K562 (cell line): ENCODE measurements at places on chromosomes 7 and 10. TPM values are rescaled to one million over a fixed set of nuclear protein-coding genes. Genes with fewer than 3 reads are reported as not detected.
A peak's percentile ranks its signal among the peaks of the same experiment; 100 is the strongest.

GRCh38 chr7:98617051-98617959 lies at the start of gene NPTX2:
Gene NPTX2, plus strand, starts transcription at chr7:98617285. Its CDS starts 177 bp downstream, at chr7:98617462.
- no peak for DNase-seq

- DNase-seq, result no peak
Observed at GRCh38 chr7:70693321-70693685, 438.6 kb upstream of the GALNT17 start.

GRCh38 chr10:127440371-127440770 lies 108.7 kb upstream of the NPS start:
- no peak for DNase-seq

DNA sequence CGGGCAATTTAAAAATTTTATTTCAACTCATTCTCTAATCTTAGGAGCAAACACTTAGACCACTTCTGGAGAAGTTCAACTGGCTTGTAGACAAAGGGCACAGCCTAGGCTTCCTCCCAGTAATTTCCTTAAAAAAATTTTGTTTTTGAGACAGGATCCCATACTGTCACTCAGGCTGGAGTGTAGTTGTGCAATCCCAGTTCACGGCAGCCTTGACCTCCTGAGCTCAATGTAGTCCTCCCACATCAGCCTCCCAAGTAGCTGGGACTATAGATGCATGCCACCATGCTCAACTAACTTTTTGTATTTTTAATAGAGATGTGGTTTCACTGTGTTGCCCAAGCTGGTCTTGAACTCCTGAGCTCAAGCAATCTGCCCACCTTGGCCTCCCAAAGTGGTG lies 38.4 kb downstream of the BAMBI start:
- DNase-seq, result no peak

- DNase-seq, result no peak
Observed at GRCh38 chr10:79230328-79230830, 116.9 kb upstream of the PPIF start.

DNA sequence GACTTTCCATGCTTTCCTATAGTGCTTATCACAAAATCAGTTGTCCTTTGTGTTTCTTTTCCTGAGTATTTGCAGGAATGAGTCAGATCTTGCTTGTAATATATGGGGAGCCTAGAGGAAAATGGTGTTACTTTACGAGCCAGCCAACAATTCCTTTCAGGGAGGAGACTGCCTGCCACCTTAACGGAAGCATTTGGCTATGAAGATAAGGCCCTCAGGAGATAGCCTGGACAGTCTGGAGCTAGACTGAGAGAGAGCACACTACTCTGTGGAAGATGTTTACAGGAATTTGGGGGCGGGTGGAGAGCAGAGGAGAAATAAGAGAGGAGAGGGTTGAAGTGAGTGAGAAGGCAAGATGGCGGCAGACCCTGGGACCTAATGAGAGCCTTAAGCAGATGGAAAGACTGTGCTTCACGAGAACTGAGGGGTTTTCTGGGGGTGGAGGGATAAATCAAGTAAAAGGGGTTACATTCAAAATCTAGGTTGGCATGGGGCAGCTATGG lies 126.3 kb downstream of the SNX10 start:
- peak; percentile 53 for DNase-seq

DNA sequence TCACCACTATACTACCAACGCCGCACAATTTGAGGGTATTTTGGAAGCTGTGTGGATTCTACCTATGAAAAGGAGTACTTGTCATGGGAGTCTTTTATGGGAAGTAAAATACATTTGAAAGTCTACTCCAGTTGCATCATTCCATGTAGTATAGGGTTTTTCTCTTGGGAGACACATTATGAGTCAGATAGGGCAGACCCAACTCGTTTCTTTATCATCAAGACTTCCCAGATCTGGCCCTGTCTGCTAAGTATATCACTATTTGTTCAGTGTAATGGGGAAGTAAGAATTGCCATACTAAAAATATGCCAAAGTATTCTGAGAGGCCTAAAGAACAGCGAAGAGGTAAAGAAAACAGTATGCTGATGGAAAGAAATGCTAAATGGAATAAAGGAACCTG lies 144.2 kb downstream of the SPAG6 start:
- DNase-seq, result no peak

DNA sequence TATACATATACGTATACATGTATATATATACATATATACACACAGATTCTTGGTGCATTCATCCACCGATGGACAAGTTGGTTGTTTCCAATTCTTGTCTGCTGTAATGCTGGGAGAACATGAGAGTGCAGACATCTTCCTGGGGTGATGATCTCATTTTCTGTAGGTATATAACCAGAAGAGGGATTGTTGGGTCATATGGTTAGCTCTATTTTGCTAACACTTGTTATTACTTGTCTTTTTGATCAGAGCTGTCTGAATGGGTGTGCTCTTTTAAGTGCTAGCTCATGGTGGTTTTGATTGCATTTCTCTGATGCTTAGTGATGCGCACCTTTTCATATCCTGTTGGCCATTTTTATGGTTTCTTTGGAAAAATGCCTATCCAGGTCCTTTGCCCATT lies 106.4 kb downstream of the TAX1BP1 start:
- no peak for DNase-seq

DNA sequence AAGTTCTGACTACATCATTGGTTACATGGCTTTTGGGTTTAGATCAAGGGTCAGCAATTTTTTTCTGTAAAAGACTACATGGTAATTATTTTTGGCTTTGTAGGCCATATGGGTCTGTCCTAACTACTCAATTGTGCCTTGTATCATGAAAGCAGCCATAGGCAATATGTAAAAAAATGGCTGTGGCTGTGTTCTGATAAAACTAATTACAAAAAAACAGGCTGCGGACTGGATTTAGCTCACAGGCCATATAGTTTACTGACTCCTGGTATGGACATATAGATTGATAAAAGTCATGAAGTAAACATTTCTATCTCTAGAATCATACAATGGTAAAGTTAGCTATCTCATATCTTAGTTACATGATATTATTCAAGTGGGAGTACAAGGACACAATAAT lies 375.4 kb downstream of the THSD7A start:
- DNase-seq, result no peak

DNA sequence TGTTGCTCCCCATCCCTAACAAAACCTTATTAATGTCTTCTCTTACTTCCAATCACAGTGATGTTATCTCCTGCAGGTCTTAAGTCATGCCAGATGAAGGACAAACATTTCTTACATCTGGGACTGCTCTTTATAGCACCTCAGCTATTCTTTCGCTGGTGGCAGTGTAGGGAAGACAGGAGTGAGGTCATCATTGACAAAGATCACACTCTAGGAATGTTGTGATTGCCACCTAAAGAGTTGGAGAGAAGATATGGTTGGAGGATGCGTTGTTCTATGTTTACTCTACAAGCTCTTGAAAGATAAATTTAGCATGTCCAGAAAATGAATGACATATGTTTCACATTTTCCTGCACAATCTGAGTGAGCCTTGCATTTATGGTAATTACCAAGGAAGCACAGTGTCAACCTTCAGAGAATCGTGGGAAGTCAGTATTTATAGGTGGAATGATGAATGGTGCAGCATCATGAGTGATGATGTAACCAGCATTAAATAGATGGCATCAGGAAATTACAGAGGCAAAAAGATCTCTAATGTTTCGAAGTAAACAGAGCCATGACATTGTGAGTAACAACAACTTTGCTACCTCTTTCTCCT lies 188.1 kb upstream of the STEAP1 start:
- DNase-seq, result no peak

DNA sequence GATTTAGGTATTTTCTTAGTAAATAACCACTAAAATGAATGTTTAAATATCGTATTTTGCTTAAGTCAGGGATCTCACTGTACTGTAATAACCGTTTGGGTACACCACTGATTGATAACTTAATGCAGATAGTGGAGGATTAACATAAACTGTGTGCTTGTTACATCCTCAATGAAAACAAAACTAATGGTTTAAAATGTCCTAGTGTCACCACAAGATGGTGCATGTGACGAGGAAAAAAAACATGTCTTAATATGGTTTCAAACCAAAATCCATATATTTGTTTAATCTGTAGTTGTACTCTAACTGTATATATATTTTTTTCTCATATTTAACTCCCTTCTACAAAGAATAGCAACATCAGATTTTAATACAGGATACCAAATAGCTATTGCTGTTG lies 19.2 kb downstream of the ARMC10 start:
- DNase-seq, result no peak

- DNase-seq, result no peak
Observed at GRCh38 chr10:96401036-96401435, 42.2 kb upstream of the OPALIN start.

DNA sequence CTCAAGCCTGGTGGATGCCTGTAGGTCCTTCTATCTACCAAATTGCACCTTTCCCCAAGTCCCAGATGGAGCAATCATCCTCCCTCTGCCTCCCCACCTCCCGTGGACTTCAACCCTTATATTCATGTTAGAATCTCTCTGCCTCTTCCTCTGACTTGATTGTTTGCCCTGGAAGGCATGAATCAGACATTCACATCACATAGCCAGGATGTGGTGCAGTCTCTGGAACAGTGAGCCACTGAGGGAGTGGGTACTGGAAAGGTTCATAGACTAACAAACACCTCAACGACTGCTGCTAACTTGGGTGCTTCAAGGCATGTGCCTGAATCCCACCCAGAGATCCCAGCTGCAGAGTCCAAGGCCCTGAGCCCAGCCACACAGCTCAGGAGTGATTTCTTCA lies 494.0 kb downstream of the TNS3 start:
- no peak for DNase-seq

The C10orf105 gene
- 0.04 and 0.11 TPM in 2 replicates for polyA plus RNA-seq

The CLDN4 gene
- polyA plus RNA-seq, result 0.05 and 0.13 TPM in 2 replicates

The HGF gene
- not detected in 2 replicates for polyA plus RNA-seq

The FAM25C gene
- not detected in 2 replicates for polyA plus RNA-seq

The PMPCB gene
- polyA plus RNA-seq, result 90.0 and 108 TPM in 2 replicates

The KAZALD1 gene
- 8.9 and 10.0 TPM in 2 replicates for polyA plus RNA-seq

The SNCG gene
- 132 and 141 TPM in 2 replicates for polyA plus RNA-seq

The COL13A1 gene
- polyA plus RNA-seq, result not detected in 2 replicates

The SPDYE8 gene
- polyA plus RNA-seq, result not detected in 2 replicates

The SMNDC1 gene
- 17.4 and 19.5 TPM in 2 replicates for polyA plus RNA-seq

The HOGA1 gene
- not detected in 2 replicates for polyA plus RNA-seq

The CFTR gene
- polyA plus RNA-seq, result not detected in 2 replicates

The LARP4B gene
- 42.6 and 46.6 TPM in 2 replicates for polyA plus RNA-seq

The JAKMIP3 gene
- polyA plus RNA-seq, result 0.01 TPM in 1 of 2 replicates, not detected in the other
